ENCODE measurements at places on chromosomes 5 and 9.

DNA sequence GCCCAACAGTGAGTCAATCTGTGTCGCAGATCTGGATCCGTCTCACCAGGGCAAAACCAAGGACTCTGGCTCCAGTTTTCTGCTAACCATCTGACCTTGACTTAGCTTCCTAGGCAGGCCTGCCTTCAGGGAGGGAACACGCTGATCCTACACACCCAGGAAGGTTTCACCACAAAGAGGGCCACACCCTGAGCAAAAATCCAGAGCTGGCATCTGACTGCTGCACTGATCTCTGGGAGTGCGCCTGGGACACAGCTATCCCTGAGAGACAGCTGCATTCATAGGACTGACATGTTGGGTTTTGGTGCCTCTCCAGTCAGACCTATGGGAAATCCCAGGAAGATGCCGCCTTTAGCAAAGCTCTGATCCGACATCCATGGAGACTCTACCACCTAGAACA lies 47.5 kb downstream of the CDK5RAP2 start:
- DNase-seq, result no peak

- DNase-seq, result no peak
These were observed 70.6 kb downstream of the SPIN1 start for GRCh38 chr9:88458716-88459465.

- no peak for DNase-seq
These were observed 538.2 kb downstream of the CCDC171 start for GRCh38 chr9:16090907-16091629.

DNA sequence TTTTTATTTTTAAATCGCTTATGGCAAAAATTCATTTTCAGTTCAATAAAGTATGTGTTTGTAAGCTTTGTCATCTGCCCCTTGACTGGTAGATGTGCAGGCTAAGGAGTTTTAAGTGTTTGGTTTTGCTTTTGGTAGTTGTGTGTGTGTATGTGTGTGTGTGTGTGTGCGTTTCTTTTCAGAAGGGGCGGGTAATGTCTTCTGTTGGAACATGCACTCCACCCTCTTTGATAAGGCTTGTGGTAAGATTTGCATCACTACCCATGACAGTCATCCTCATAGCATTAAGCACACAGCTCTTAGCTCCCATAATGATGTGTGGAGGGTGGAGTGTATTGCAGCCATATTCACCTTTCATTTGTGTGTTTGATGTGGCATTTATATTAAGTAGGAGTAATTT lies 92.1 kb upstream of the FSD1L start:
- no peak for DNase-seq

DNA sequence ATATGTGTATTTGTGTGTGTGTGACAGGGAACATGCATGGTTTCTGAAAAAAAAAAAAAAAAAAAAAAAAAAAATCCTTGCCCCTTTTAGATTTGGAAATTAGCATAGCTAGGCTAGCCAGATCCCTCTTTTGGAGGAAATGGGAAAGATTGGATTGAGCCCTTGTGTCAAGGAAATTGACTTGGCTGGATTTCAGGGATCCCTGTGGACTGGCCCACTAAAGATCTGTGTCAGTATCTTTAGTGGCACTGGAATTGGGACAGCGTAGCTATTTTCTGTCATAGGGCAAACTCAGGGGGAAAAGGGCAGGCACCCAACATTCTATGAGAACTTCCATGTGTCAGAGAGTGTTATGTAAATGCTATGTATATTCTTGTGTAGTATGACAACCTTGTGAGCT lies 35.4 kb downstream of the SH3GL2 start:
- DNase-seq, result no peak

DNA sequence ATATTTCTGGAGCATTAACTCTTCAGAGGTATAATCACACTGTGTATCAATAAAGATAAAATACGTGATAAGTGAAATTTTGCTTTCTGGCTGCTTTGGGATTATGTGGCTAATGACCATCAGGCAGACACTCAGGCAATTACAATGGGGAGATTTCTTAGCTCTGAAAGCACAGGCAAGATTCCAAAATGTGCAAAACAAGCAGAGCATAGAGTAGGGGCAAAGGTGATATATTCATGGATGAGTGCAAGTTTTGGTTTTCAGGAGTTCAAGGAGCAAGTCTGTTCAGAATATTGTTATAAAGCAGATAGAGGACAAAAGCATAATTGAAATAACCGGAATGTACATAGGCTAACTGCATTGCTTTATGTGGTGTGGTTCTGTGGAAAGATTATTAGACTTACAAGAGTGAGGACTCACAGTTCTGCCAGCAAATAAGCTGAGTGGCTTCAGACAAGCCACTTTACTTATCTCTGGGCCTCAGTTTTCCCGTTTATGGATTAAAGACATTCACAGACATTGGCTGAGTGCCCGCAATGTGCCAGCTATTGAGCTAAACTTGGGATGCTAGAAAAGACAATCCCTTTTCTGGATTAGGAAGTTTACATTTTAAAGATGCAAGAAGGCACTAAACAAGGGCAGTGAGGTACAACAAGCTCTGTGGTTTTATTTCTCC lies 945.6 kb upstream of the ARRDC3 start:
- DNase-seq, result no peak

GRCh38 chr5:150310246-150310645 lies 7.5 kb upstream of the ARSI start:
- no peak for DNase-seq

DNA sequence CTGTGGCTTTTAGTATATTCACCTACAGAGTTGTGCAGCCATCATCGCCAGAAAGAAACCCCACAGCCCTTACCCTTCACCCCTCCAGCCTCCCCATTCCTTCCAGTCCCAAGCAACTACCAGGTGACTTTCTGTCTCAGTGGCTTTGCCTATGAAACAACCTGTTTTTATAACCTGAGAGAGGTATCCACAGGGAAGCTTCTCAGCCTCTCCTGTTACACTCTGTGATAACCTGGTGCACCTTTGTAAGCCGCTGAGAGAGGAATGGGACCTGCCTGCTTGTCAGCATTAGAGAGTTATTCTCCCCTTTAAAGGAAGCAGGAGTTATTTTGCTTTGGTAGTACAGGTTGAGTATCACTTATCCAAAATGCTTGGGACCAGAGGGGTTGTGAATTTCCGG lies 93.6 kb downstream of the TRIO start:
- DNase-seq, result no peak

DNA sequence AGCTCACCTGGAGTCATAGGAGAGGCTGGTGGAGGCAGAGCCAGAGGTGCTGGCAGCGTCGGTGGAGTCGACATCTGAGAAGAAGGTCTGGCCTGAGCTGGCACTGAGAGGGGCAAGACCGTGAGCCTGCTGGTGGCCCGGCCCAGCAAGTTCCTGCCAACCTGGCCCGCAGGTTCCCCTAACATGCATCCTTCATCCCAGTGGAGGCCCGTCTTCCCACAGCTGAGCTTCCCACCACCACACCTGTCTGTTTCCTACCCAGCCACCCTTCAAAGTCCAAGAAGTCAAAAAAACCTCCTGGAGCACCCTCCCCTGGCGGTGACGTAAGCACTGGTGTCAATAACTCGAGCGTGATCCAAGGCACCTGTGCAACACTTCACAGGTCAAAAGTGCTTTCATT lies 16.9 kb downstream of the PHF19 start:
- DNase-seq, result no peak

- DNase-seq, result no peak
These were observed 364.2 kb downstream of the IRX2 start for GRCh38 chr5:2387250-2387633.

DNA sequence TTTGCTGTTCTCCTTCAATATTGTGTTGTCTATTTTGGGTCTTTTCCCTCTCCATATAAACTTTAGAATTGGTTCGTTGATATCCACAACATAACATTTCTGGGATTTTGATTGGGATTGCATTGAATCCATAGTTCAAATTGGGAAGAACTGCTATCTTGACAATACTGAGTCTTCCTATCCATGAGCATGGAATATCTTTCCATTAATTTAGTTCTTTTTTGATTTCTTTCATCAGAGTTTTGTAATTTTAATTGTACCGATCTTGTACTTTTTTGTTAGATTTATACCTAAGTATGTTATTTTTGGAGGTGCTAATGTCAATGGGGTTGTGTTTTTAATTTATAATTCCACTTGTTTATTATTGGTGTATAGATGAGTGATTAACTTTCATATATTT lies 135.1 kb downstream of the NR3C1 start:
- no peak for DNase-seq

DNA sequence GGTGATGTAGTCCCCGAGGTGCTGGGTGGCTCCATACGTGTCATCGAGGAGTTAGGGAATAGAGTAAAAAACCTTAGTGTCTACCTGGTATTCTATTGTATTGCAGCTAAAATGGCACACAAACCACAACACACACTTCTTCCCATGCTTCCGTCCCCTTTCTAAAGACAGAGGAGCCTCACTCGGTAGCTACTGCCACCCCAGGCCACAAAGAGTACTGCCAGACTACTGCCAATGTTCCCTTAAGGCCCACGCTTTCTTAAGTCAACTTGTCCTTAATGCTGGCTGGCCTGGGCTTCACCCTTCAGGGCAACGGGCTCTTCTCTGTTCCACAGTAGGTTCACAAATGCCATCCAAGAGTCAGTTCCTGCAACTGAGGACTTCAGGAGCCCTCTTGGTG lies 673.0 kb downstream of the ELAVL2 start:
- DNase-seq, result no peak

DNA sequence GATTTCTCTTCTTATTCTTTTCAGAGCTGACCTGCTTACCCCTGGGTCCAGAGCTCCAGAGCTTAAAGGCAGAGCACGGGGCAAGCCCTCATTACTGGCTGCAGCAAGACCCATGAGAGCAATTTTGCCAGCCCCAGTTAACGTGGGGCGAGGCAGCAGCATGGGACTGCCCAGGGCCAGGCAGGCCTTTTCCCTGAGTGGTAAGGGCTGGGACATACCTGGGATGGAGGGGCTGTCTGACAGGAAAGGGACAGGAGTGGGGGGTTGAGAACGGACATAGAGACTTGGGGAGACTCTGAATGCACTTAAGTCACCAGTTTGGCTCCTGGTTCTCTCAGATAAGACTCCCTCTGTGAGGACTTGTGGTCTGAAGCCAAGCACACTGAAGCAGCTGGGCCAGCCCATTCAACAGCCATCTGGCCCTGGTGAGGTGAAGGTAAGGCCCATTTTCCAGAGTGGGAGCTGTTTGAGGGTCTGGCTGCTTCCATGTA lies 26.2 kb downstream of the HMGXB3 start:
- DNase-seq, result no peak

DNA sequence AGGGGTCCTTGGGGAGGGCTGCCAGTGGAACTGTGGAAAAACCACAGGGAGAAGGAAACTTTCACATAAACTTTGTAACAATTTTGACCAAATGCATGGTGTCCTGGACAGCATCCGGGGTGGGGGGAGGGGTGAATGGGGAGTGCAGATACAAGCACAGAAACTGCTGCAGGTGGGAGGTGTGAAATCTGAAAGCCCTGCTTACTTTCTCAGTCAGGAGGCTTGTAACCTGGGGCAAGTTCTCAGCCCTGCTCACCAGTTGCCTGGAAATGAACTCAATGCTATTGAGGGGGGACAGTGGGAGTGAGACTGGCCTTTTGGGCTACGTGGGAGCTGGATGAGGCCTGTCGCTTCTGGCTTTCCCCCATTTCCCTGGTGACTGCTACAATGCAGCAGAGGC lies 694.5 kb upstream of the ZNF608 start:
- DNase-seq, result no peak

DNA sequence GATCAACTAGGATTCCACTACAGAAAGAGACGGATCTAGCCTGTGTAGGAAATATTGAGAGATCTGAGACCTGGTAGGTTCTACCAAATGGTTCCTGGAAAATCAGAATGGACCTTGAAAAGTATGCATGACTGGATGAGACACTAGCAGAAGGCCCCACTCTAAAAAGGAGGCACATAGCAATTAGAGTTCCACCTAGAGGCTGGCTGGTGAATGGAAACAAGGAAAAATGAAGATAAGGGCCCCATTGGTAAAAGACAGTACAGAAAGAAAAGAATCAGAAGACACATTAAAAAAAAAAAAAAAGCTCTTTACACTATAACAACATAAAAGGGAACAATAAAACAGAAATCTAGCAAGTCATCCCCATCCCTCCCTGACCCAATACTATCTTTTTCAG lies 518.5 kb downstream of the NR2F1-AS1 start:
- DNase-seq, result no peak

GRCh38 chr9:108779551-108780325 lies 76.0 kb downstream of the ACTL7B start:
- DNase-seq, result no peak

DNA sequence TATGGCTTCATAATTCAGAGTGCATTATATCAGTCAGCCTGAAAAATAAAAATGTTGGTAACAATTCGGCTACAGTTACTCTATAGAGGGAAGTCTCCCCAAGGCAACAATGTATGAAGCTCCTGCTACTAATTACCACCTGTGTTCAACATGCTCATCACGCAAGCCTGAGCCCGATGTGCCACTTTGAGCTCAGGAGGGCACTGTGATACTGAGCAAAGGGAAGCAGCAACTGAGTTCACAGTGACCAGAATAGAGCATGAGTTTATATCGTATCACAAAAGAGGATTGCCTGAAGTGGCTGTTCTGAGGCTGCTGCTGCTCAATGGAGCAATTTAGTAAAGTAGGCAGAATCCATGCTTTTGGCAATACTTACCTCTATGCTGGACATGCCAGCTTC lies 202.0 kb upstream of the HAPLN1 start:
- no peak for DNase-seq

DNA sequence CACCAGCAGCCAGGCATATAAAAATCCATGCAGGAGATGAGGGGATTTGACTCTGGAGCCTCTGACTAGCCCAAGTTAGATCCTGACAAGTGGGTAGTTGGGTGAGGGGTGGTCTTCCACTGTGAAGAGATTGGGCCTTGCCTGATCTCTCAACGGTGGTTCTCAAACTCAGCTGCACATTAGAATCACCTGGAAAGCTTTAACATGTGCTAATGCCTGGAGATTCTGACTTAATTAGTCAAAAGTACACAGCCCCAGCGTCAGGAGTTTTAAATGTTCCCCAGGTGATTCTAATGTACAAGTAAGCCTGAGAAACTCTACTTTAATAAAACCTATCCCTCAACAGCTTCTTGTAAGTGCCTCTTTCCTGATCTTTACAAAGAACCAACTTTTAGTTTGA lies 57.5 kb downstream of the GCNT4 start:
- no peak for DNase-seq

DNA sequence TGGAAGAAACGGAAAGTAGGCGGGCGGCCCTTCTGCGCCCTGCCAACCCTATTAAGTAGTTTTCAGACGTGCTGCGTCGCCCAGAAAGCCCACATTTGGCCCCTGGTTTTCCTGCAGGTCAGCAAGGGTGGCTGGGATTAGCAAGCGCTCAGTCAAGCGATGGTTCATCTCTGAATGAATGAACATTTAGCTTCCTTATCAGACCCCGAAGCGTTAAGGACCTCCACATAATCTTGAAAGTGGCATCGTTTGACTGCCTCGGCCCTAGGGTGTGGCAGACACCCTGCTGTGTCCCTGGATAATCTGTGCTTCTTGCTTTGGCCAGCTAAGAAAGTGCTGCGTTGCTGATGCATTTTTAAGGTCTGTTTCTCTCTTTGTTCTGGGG lies 684 bp downstream of the TOR1B start:
- no peak for DNase-seq

- DNase-seq, result no peak
These were observed 315.6 kb downstream of the MTRR start for GRCh38 chr5:8184455-8185063.

- DNase-seq, result no peak
These were observed 665.0 kb upstream of the RIOK2 start for GRCh38 chr5:97847920-97848631.

Measured in activated T-cell treated with anti-CD3 and anti-CD28 coated beads, Interleukin-2, amount 50 U/mL, for 1 hour (primary cell).